ENCODE measurements at places on chromosomes 7 and 10. TPM values are rescaled to one million over a fixed set of nuclear protein-coding genes. Genes with fewer than 3 reads are reported as not detected.

- peak; percentile 29 for DNase-seq
- no peaks in the 10 kb centered on the region for H3K27me3 ChIP-seq
- peaks cover 6% of the 10 kb centered on the region for H3K4me1 ChIP-seq
- H3K4me3 ChIP-seq = no peak overlapping the region
These were observed 94.8 kb downstream of the CHN2 start for GRCh38 chr7:29289156-29290021.

- peaks cover 19% of the 10 kb centered on the region for H3K4me1 ChIP-seq
- no peak for DNase-seq
- no peaks in the 10 kb centered on the region for H3K27me3 ChIP-seq
- H3K27ac ChIP-seq = no peak overlapping the region
These were observed 4.8 kb downstream of the DNMBP start for GRCh38 chr10:100004805-100005510.

ASIC3 gene
- total RNA-seq = not detected

C10orf120 gene
- not detected for total RNA-seq

DNA sequence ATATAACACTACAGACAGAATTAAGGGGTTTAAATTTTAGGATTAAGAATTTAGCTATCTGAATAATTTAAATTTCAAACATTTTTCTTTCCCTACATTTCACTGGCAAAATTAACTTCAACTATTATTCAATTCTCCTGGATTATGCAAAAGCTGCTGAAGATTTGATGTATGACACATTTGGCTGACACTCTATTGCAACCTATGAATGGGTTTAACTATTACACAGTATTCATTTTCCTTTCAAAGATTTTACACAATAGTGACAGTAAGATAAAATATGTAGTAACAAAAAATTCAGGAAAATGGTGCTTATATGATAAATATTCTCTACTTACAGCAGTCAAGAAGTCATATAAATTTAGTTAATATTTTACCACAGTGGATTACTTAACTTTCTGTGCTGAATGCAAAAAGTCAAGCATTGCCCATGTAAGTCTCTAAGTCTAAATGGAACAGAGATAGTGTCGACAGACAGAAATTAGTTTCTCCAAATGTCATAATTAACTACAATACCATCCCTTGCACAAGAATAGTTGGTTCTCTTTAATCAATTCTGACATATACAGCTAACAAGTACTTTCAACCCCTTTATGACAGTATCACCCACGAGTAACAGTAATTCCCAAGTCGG is 194.1 kb upstream of the FRMD4A start:
- no peak overlapping the region for H3K27ac ChIP-seq
- H3K27me3 ChIP-seq = no peaks in the 10 kb centered on the region
- peaks cover 14% of the 10 kb centered on the region for H3K36me3 ChIP-seq
- no peaks in the 10 kb centered on the region for H3K4me1 ChIP-seq
- H3K4me3 ChIP-seq = no peak overlapping the region

DNA sequence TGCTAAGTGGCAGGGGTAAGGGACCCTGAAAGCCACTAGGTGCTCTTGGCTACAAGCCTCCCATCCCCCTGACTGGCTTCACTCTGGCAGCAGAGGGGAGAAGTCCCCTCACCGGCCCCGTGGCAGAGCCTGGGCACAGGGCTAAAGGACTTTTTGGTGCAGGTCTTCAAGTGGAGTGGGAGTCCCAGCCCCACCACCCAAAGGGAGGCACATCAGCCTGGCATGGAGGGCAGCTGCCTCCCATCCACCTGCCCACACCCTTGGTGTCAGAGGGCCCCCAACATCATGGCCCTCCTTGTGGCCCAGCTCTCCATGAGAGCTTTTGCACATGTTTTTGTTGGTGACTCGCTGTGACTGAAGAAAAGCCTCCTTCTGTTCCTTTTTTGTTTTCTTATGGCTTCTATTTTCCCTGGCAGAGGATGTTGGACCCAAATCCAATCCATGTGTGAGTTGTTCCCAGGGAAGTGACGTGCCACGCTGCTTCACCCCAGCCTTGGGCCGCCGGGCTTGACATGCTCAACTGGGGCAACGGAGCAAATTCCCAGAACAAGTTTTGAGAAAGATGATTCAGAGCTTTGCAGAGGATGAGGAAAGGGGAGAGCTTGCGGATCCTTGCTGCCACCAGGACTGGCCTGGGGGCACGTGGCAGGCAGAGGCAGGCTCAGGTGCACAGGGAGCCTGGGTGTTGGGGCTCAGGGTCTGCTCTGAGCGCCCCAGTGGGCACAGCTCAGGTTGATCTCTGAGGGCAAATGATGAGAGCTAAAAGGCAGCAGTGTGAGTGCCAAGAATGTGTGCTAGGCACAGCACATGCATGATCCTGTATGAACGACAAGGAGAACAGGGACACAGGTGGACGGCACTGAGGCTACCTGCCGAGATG is 1.9 kb upstream of the AEBP1 start:
- H3K27ac ChIP-seq = peak overlapping the region; percentile 26
- DNase-seq = peak; percentile 31
- no peaks in the 10 kb centered on the region for H3K4me1 ChIP-seq
- H3K27me3 ChIP-seq = no peaks in the 10 kb centered on the region
- no peak overlapping the region for H3K4me3 ChIP-seq

GRCh38 chr7:70660154-70660818 is 471.7 kb upstream of the GALNT17 start:
- H3K27ac ChIP-seq = no peak overlapping the region
- no peaks in the 10 kb centered on the region for H3K36me3 ChIP-seq
- no peak overlapping the region for H3K4me3 ChIP-seq
- no peaks in the 10 kb centered on the region for H3K4me1 ChIP-seq
- no peak for DNase-seq
- H3K27me3 ChIP-seq = no peaks in the 10 kb centered on the region

GRCh38 chr10:4567637-4568036 is 258.4 kb upstream of the AKR1E2 start:
- H3K4me1 ChIP-seq = no peaks in the 10 kb centered on the region
- H3K36me3 ChIP-seq = no peaks in the 10 kb centered on the region
- no peaks in the 10 kb centered on the region for H3K27me3 ChIP-seq
- H3K27ac ChIP-seq = no peak overlapping the region

TAC1 gene
- 6.6 TPM for total RNA-seq

DNA sequence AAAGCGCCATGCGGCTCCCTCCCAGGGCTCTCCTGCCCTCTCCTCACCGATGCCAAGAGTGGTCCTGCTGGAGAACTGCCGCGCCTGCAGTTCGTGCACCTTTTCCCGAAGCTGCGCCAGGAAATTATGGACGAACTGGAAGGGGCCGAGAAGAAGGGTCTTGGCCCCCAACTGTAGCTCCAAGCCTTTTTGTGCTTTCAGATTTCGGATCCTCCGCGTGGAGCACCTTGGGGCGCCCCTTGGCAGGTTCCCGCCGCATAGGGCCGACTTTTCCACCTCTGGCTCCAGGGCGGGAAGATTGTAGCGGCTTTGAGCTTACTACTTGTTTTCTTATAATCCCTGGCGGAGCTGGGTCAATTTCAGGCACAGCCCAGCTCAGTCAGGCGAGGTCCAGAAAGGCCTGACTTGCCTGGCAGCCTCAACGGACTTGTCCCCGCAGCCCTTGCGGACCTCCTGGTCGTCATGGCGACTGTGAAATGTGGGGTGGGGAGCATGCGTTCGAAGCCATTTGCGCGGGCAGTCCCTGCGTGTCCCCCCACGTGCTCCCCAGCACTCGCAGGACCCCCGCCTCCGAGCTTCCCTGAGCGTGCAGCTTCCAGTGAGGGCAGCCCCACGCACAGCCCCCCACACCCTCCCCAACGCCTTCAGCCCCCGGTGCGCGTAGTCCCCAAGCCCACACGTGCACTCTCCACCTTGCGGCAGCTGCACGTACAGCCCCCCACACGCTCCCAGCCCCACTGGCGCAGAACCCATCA is 129.9 kb downstream of the KBTBD2 start:
- H3K27ac ChIP-seq = no peak overlapping the region
- no peak overlapping the region for H3K4me3 ChIP-seq
- peak; percentile 14 for DNase-seq
- no peaks in the 10 kb centered on the region for H3K4me1 ChIP-seq
- no peaks in the 10 kb centered on the region for H3K36me3 ChIP-seq

GRCh38 chr7:101567230-101567629 is 61.9 kb downstream of the MYL10 start:
- no peak for DNase-seq
- no peak overlapping the region for H3K4me3 ChIP-seq
- H3K36me3 ChIP-seq = no peaks in the 10 kb centered on the region
- no peaks in the 10 kb centered on the region for H3K4me1 ChIP-seq
- H3K27me3 ChIP-seq = no peaks in the 10 kb centered on the region

DNA sequence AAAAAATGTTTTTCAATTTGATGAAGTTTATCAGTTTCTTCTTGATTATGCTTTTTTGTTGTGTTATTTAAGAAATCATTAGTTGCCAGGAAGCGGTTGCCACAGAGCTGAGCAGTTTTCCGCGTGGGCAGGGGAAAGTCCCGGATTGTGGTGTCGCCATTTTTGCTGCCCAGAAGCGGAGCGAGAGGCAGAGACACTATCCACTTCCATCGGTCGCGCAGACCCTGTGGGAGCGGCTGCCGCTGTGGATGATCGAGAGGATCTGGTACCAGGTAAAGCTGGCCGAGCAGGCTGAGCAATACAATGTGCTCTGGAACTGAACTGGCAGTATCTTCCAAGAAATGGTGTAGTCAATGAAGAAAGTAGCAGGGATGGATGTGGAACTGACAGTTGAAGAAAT is 119.8 kb downstream of the ZNF736 start:
- no peaks in the 10 kb centered on the region for H3K36me3 ChIP-seq
- H3K27me3 ChIP-seq = no peaks in the 10 kb centered on the region
- no peak overlapping the region for H3K27ac ChIP-seq
- no peak for DNase-seq

PDE6C gene
- not detected for total RNA-seq

OR2A42 gene
- 3.7 TPM for total RNA-seq

DNA sequence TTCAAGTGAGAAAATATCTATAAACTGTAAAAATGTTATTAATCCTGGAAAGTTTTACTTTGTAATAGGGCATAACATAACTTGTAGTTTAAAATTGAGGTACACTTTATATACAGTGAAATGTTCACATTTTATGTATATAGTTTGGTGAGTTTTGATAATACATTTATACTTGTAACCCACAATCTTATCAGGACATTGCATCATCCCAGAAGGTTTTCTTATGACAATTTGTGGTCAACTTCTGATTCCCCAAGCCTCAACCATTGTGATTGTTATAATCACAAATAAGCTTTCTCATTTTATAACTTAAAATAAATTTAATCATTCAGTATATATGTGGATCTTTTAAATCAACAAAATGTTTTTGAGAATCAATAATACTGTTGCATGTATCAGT is 151.1 kb downstream of the TFPI2 start:
- no peak overlapping the region for H3K27ac ChIP-seq
- no peaks in the 10 kb centered on the region for H3K4me1 ChIP-seq
- DNase-seq = no peak
- H3K27me3 ChIP-seq = no peaks in the 10 kb centered on the region
- no peaks in the 10 kb centered on the region for H3K36me3 ChIP-seq
- H3K4me3 ChIP-seq = no peak overlapping the region

- no peaks in the 10 kb centered on the region for H3K36me3 ChIP-seq
- no peak overlapping the region for H3K27ac ChIP-seq
- H3K4me3 ChIP-seq = no peak overlapping the region
- no peak for DNase-seq
- peaks cover 56% of the 10 kb centered on the region for H3K4me1 ChIP-seq
These were observed 17.4 kb downstream of the TES start for GRCh38 chr7:116227678-116228239.

ZNF239 gene
- 8.7 TPM for total RNA-seq
